ENCODE measurements at places on chromosomes 1 and 21.
A peak's percentile ranks its signal among the peaks of the same experiment; 100 is the strongest.

GRCh38 chr1:209095627-209096595 lies 487.6 kb upstream of the CAMK1G start:
- H3K27me3 ChIP-seq = peaks cover 6% of the 10 kb centered on the region
- DNase-seq = peak; percentile 57
- H3K4me3 ChIP-seq = no peak overlapping the region

GRCh38 chr1:75482951-75483350 lies 128.0 kb downstream of the SLC44A5 start:
- H3K4me1 ChIP-seq = no peaks in the 10 kb centered on the region
- H3K4me3 ChIP-seq = no peak overlapping the region
- no peak overlapping the region for H3K27ac ChIP-seq
- DNase-seq = no peak

DNA sequence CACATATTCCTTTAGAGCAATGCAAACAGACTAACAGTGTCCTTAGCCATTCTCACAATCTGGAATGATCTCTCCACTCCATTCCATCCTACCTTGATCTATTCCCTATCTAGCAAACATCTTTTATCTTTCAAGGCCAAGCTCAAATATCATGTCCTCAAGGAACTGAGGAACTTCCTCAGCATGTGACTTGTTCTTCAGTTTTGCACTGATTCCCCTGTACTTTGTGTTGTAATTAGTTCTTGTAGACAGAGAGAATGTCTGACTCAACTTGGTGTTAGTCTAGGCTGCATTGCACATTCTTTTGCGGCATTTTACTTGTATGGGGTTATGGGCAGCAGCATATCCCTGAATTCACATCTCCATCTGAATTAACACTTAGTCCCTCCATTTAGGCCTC lies 31.5 kb upstream of the GJA5 start:
- DNase-seq = no peak
- no peak overlapping the region for H3K27ac ChIP-seq
- no peaks in the 10 kb centered on the region for H3K27me3 ChIP-seq
- peaks cover 4% of the 10 kb centered on the region for H3K4me1 ChIP-seq
- no peak overlapping the region for H3K4me3 ChIP-seq
- H3K36me3 ChIP-seq = no peaks in the 10 kb centered on the region

GRCh38 chr1:12573015-12573825 lies 44.8 kb downstream of the DHRS3 start:
- H3K4me1 ChIP-seq = peaks cover 20% of the 10 kb centered on the region
- H3K27ac ChIP-seq = peak overlapping the region; percentile 85
- DNase-seq = no peak
- H3K27me3 ChIP-seq = no peaks in the 10 kb centered on the region
- peaks cover 19% of the 10 kb centered on the region for H3K36me3 ChIP-seq

DNA sequence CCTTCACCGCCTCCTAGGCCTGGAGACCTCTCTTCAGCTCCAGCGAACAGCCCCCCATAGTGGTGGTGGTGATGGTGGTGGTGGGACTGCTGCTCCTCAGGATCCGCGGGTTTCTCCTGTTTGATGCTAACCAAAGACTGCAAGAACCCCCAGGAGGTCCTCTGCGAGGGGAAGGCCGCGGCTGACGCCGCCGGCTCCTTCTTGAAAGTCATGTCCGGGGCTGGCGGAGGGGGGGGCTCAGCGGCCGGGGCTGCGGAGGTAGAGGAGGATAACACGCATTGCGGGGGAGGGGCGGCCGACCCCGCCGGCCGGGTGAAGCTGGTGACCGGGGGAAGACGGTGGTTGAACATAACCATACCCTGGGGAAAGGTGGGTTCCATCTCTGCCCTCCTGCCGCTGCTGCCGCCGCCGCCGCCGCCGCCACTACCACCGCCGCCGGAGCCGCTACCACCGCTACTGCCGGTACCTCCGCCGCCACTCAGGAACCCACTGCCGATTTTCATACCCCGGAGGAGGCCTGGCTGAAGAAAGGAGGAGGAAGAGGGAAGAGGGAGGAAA lies 554 bp downstream of the ZNF281 start:
- no peaks in the 10 kb centered on the region for H3K27me3 ChIP-seq
- H3K4me1 ChIP-seq = peaks cover 61% of the 10 kb centered on the region
- no peak for DNase-seq
- peak overlapping the region; percentile 70 for H3K27ac ChIP-seq
- H3K36me3 ChIP-seq = peaks cover 39% of the 10 kb centered on the region

DNA sequence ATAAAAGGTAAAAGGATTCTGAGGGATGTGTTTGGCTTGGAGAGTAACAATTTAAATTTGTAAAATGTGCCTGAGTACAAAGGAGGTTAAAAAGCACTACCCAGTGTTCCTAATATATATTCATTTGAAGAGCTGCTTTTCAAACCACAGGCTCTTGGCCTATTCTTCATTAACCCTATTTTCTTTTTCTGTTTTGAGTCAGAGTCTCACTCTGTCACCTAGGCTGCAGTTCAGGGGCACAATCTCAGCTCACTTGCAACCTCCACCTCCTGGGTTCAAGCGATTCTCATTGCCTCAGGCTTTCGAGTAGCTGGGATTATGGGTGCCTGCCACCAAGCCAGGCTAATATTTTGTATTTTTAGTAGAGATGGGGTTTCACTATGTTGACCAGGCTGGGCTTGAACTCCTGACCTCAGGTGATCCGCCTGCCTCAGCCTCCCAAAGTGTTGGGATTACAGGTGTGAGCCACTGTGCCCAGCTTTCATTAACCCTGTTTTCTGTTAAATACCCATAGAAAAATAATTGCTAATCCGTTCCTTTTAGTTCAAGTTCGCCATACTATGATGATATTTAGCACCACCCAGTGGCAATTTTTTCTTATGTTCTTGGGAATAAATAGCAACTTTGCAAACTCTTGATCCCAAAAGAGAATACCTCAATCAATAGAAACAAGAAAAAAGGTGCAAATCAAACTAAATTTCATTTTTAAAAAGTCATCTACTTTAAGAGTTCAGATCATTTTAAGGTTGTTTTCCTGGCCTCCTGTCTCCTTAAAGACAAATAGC lies 30.5 kb downstream of the ZBTB8OS start:
- H3K4me1 ChIP-seq = no peaks in the 10 kb centered on the region
- no peak overlapping the region for H3K27ac ChIP-seq
- H3K4me3 ChIP-seq = no peak overlapping the region
- no peaks in the 10 kb centered on the region for H3K27me3 ChIP-seq

- H3K27ac ChIP-seq = peak overlapping the region; percentile 75
- DNase-seq = no peak
- H3K27me3 ChIP-seq = no peaks in the 10 kb centered on the region
- no peaks in the 10 kb centered on the region for H3K36me3 ChIP-seq
Observed at GRCh38 chr1:166490437-166490991, 323.7 kb upstream of the FAM78B start.

GRCh38 chr1:223540485-223541106 lies 124.9 kb downstream of the CAPN8 start:
- H3K36me3 ChIP-seq = 0 out of 2 replicates have a peak, but pooled peaks cover 12% of the 10 kb centered on the region
- H3K27ac ChIP-seq = no peak overlapping the region
- H3K4me1 ChIP-seq = no peaks in the 10 kb centered on the region
- H3K4me3 ChIP-seq = no peak overlapping the region
- DNase-seq = no peak

DNA sequence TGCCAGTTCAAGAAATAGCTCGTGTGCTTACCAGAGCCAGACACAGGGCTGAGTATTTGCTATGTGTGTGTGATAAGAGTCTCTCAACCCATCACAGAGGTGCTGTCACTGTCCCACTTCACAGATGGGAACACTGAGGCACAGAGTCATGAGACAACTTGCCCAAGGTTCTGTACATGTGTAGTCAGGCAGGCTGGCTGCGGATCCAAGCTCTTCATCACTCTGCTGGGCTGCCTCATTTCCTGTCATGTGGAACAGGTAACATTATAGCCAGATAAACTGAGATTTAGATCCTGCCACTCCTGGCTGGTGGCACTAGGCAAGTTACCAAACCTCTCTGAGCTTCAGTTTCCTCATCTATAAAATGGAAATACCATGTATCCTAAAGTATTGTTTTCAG lies 77.8 kb downstream of the ITPKB start:
- DNase-seq = no peak
- H3K27me3 ChIP-seq = no peaks in the 10 kb centered on the region
- H3K4me3 ChIP-seq = no peak overlapping the region
- peaks cover 42% of the 10 kb centered on the region for H3K4me1 ChIP-seq

DNA sequence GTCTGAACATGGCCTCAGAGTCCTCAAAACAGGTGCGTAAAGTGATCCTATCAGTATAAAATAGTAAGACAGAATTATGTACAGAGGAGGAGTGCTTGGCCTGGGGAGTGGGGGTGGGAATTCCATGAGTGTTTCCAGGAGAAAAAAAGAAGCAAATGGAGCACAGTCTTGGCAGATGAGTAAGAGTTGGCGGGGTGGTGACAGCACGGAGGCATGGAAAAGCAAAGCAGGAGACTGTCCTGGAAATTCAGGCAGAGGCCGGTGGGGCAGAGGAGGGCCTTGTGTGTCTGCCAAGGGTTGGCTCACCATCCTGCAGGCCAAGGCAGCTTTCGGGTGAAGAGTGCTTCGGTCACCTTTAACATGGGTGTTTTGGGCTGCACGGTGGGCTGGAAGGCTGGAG lies 63.4 kb downstream of the OPTC start:
- H3K27ac ChIP-seq = peak overlapping the region; percentile 63
- H3K4me3 ChIP-seq = no peak overlapping the region
- peak; percentile 35 for DNase-seq
- H3K4me1 ChIP-seq = peaks cover 62% of the 10 kb centered on the region

GRCh38 chr1:67540733-67541125 lies 110.5 kb upstream of the SERBP1 start:
- no peaks in the 10 kb centered on the region for H3K36me3 ChIP-seq
- no peaks in the 10 kb centered on the region for H3K27me3 ChIP-seq
- no peak overlapping the region for H3K4me3 ChIP-seq

DNA sequence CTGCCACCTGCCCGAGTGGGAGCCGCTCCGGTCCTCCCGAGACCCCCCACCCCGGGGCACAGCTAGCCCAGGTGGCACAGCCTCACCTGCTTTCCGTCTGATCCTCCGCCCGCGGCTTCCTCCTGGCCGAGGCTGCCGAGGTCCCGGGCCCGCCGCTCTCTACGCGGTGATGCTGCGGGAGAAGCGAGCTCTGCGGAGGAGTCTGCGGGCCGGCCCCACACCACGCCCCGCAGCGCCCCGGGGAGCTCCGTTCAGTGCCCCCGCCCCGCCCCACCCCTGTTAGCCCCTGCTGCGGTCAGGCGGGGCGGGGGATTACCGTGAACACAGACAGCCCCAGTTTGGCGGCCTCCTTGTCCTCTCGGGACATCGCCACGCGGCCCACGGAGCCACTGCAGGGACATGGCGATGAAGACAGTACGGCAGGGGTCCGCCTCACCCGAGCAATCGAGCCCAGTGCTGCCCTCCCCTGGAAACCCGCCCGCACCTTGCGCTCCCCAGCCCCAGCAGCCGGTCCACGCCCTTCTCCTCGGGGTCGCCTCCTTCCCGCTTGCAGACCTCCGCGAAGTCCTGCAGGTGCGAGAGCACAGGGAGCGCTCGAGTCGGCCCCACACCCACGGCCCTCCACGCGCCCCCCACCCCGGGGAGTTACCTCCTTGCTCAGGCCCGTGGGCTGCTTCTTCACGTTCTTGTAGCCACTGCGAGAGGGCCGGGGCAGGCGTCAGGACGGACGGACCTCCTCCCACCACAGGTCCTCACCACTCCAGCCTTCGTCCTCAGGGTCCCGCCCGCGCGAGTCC lies 933 bp downstream of the C1orf35 start:
- peaks cover 8% of the 10 kb centered on the region for H3K36me3 ChIP-seq
- no peak for DNase-seq
- H3K27ac ChIP-seq = no peak overlapping the region
- no peaks in the 10 kb centered on the region for H3K27me3 ChIP-seq

GRCh38 chr1:199669916-199670315 lies 357.6 kb upstream of the NR5A2 start:
- H3K27ac ChIP-seq = no peak overlapping the region
- H3K4me1 ChIP-seq = no peaks in the 10 kb centered on the region
- H3K4me3 ChIP-seq = no peak overlapping the region
- DNase-seq = no peak
- H3K36me3 ChIP-seq = no peaks in the 10 kb centered on the region

DNA sequence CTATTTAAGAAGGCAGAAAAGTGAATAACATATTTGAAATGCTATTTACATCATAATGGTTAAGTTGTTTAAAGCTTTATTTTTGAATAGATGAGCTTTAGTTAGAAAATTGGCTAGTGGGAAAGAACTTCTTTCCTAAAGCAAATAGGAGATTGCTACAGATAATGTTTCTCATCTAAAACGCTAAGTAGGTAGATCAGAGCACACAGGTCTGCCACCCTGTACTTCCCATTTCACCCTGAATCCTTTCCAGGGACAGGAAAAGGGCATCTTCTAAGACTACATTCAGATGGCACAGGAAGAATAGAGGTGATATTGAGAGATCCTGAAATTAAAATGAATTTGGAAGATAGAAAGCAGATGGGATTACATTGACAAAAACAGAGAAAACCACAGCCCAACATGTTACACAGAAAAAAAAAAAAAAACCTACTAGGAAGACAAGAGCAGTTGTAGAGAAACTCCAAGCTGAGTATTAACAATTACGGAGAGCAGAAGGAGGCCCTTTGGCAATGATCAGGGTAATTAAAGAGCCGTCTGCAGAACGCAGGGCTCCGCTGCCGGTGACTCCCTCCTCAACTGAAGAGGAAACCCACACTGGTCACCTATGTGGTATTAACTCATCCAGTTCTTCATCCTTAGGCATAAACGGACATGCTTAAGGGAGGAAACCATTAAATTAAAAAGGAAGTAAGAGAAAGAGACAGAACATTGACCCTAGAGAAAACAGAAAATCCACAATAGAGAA lies 53.6 kb upstream of the MAP10 start:
- no peak for DNase-seq
- H3K27me3 ChIP-seq = no peaks in the 10 kb centered on the region
- H3K4me1 ChIP-seq = no peaks in the 10 kb centered on the region
- no peaks in the 10 kb centered on the region for H3K36me3 ChIP-seq

All from PC-9 (cell line).